Colonic mucosa (tissue), 4 donors: ENCODE measurements at places on chromosomes 6 and 20. TPM values are rescaled to one million over a fixed set of nuclear protein-coding genes. Genes with fewer than 3 reads are reported as not detected.

DNA sequence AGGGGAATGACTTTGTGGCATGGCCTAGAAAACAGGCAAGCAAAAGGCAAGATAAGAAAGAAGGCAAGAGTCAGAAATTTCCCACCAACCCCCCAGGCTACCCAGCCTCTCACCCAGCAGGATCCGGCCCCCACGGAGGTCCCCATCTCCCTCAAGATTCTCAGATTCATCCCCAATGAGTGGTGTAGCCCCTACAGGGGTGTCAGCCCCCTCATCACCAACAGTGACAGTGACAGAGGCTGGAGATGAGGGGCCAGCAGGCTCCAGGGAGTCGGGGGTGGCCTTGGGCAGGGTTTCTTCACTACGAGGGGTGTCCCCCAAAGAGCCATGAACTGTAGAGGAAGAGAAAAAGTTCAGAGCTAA is 1.0 kb downstream of the EHMT2 start:
- DNase-seq = no peak

GRCh38 chr6:52512199-52512598 is 64.7 kb downstream of the TRAM2 start:
- no peak for DNase-seq

DNA sequence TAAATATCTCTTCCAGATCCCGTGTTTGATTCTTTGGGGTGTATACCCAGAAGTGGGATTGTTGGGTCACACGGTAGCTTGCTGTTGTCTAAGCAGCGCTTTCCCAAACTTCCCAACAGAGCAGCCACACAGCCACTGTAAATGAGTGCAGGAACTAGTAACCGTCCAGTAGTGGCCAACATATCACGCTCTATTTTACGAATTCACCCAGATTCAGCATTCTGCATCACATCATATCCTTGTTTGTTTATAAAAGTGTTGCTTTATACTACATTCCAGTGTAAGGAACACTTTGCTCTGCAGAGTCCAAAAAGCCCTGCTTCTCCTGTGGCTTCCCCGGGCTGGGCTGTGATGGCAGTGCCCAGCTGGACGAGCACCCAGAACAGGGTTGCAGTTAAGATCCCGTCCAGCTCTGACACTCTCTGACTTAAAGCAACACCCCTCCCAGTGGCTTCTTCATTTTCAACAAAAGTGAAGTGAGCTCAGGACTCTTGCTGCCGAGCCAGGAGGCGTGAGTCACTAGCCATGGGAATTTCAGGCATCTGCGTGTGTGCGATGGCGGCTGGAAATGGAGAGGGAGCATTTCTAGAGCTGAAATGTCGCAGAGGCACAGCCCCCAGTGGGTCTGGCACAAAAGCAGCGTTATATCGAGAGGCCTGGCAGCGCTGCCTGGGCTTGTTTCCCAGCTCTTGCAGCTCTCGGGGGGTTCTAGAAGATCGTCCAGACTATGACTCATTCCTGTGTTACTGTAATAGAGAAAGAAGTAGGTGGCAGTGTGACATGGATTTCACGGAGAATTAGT is 216.3 kb upstream of the ECI2 start:
- DNase-seq = peak; percentile 32

- no peak for DNase-seq
Measured at GRCh38 chr6:5813625-5814027, 193.1 kb downstream of the NRN1 start.

GRCh38 chr6:24571361-24571760 is 74.6 kb downstream of the KIAA0319 start:
- no peak for DNase-seq

DNA sequence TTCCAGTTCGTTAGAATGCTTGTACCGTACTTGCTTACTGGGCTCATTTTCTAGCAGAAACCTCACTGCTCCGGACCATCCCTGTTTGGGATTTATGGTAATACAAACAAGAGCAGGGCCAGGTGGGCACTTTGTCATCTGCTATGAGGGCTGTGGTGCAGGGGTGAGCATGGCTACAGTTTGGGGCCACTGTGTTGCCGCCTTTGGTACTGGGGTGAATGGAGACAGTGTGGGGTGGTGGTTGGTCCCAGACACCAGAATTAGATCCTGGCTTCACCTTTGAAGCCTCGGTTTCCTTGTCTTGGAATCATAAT is 95.0 kb downstream of the TOX2 start:
- no peak for DNase-seq

DNA sequence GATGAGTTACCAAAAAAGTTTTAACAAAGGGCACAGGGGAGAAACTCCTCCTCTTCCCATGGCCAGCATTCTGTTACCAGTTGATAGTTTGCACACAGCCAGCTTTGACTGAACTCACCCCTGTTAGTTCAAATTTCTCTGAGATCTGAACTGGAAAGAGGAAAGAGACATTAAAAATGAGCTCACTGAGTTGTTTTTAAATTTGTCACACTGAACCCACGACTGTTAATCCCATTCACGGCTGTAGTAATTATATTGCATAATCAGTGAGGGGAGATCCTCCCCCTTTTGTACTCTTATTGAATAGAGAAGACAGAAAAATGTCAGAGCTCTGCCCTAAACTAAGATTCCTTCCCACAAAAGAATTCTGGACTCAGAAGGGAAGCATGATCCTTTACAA is 17.5 kb upstream of the DSP start:
- DNase-seq = no peak

GRCh38 chr20:50589548-50590347 is 79.6 kb downstream of the PTPN1 start:
- DNase-seq = no peak

- no peak for DNase-seq
Measured at GRCh38 chr6:128421788-128422187, 98.6 kb downstream of the PTPRK start.

- no peak for DNase-seq
Measured at GRCh38 chr6:49649988-49650387, 13.3 kb upstream of the RHAG start.

DNA sequence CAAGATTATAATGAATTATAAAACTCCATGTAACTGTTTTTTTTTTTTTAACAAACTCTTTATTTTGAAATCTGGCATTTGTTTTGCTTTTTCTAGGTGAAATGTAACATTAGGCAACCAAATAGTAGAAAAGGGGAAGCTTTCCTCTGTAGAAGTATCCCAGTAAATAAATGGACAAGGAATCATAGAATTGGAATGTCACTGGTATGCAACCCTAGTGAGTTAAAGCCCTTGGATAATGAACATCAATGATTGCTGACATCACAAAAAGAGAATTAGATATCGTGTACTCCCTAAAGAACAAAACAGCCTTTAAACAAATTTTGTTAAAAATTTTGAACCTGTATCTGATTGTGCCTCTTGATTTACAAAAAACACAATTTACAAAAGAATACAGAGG is 93.9 kb upstream of the OGFRL1 start:
- no peak for DNase-seq

DNA sequence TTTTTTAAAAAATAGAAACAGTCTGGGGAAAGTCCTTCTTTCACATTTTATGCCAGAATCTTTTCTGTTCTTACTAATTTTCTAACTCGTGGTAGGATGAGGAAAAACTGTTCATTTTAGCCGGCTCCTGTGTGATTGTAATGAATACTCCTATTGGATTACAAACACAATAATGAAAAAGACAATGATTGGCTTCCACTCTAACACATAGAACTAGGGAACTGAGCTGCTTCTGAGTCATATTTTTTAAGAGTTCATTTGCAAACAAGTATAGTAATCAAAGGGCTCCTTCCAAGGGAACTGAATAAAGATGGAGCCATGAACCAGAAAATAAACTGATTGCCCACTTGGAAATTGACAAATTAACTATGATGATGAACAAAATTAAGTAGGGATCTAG is 265.3 kb upstream of the TCF21 start:
- DNase-seq = no peak

DNA sequence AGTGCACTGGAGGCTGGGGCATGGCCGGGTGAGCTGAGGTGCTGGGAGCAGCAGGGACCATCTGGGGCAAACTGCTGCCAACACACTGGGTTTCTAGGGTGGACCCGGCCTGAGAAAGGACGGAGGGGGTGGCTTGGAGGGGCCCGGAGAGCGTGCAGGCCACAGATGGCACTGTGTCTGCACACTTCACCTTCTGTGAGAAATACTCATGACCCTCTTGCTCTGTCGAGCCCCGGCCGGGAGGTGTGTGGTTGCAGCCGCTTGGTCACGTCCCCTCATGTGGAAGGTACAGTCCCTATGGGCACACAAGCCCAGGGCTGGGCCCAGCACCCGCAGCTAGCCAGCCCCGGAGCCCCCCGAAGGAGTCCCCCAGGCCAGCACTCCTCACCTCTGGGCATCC is 59.7 kb downstream of the RBM38 start:
- no peak for DNase-seq

DNA sequence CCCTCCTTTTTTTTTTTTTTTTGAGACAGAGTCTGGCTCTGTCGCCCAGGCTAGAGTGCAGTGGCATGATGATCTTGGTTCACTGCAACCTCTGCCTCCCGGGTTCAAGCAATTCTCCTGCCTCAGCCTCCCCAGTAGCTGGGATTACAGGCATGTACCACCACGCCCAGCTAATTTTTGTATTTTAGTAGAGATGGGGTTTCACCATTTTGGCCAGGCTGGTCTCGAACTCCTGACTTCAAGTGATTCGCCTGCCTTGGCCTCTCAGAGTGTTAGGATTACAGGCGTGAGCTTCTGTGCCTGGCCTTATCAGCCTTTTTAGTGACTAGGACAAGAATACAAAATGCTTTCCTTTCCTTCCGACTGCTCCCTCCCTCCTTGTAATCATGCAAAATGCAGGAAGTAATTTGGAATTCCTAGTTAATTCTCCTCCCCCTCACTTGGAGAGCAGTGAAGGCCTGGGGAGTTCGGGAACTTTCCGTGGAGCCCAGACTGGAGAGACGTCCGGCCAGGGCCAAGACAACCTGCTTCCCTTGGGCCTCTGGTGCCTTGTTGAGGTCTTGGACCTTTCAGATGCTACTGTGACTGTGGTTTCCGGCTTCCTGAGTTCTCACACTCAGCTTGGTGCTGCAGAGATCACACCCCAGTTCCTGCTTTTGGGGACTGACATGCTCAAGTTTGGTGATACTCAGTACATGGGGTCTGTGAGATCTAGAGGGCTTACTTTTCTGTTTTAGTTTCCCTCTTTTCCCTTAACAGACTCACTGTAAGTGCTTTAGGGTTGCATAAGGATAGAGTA is 3.9 kb upstream of the PHF20 start:
- peak; percentile 60 for DNase-seq

- no peak for DNase-seq
Measured at GRCh38 chr20:16296931-16297330, 276.3 kb downstream of the KIF16B start.

DNA sequence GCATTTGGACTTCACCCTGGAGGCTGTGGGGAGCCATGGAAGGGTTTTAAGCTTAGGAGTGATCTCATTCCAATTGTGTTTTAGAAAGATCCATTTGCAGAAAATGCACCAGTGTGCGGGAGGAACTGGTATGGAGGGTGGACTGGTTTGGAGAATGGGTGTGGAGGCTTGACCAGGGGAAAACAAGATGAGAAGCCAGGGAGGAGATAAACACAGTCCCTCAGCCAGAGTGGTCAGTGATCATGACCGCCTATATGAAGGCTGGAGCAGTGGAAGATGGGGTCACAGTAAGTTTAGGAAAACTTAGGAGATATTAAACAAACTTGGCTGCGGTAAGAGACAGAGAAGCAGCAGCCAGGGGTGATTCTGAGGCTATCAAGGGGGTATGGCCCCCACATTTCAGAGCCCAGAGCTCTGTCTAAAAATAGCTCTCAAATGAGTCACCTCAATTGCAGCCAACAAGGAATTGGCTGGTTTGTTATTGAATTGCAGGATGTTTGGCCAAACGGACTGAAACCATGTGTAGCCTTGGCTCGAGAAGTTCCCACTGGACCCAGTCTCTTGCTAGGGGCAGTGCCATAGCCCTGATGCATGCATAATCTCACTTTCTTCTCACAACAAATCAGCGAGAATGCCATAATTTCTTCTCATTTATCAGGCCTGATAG is 159.9 kb upstream of the TOP1 start:
- DNase-seq = no peak

- DNase-seq = no peak
Measured at GRCh38 chr20:17910828-17911294, 57.7 kb downstream of the SNX5 start.

DNA sequence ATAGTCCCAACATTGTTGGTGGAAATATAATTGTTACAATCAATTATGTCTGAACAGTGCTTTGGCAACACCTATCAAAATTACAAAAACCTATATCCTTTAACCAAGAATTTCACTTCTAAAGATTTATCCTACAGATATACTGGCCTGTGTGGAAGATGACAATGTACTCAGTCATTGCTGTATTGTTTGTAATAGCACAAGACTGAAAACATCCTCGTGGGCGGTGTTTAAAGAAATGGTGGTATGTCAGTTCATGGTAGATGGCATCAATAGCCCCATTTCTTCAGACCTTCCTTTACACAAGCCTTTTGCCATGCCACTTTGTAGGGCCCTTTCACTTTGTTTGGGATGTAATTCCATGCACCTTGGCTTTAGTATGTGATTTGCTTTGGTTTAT is 9.8 kb upstream of the TPBG start:
- DNase-seq = no peak

- no peak for DNase-seq
Measured at GRCh38 chr6:109362102-109362884, 20.0 kb downstream of the CD164 start.

DNA sequence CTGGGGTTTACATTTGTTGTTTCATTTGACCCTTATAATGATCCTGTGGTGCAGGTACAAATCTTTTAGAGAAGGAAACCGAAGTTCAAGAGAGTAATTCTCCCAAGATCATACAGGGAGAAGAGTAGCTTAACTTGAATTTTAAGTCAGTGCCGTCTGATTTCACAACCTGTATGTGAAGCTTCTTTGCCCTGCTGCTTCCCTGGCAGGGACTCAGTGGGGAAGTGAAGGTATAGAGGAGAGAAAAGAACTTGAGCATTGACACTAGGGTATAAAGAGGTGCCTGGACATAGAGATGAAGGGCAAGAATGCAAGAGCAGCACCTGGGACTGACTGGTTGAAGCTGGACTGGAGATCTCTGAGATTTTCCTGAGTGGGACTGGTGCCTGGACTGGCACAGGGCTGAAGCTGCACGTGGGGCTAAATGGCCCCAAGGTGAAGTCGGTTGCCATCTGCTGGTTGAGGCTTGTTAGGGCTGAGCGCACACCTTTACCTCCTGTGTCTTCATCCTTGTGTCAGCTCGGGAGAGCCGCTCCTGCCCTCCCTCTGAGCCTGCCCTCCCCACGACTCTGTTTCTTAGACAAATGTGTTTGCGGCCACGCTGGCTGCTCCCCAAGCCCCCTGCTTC is 41.8 kb downstream of the FARS2 start:
- peak; percentile 62 for DNase-seq

Gene CLDN20
- not detected for total RNA-seq

Gene CDSN
- total RNA-seq = not detected

Gene SLC9A8
- total RNA-seq = 11.1 TPM

Gene FAM83C
- not detected for total RNA-seq

Gene NOP56
- total RNA-seq = 186 TPM

Gene PTCRA
- total RNA-seq = not detected

Gene BNIP5
- total RNA-seq = 7.8 TPM

Gene TTLL9
- total RNA-seq = not detected

Gene SLC17A9
- 54.7 TPM for total RNA-seq

Gene SCRT2
- total RNA-seq = not detected

Gene FGD2
- total RNA-seq = 3.6 TPM

Gene NHLRC1
- total RNA-seq = 1.6 TPM
